ENCODE measurements at places on chromosomes 2 and 18.
A peak's percentile ranks its signal among the peaks of the same experiment; 100 is the strongest.

GRCh38 chr18:62690236-62690815, 25.0 kb upstream of the PHLPP1 start:
- DNase-seq, result no peak

DNA sequence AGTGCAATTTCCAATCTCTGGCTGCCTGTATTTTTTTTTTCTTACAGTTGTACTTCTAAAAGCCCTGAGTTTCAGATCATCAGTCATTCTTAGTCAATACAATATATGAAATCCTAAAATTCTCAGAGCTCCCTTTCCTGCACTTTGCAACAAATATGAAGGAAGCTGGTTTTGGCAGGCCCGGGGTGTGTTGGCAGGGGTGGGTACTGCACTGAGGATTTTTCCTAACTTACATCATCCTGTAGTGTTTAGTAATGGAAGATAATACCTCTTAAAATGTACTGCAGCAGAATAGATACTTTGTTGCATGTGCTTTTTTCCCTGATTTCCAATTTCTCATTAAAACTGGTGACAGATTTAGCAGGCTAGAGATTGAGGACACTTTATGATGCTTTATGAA, 374.6 kb downstream of the PTH2R start:
- no peak for DNase-seq

DNA sequence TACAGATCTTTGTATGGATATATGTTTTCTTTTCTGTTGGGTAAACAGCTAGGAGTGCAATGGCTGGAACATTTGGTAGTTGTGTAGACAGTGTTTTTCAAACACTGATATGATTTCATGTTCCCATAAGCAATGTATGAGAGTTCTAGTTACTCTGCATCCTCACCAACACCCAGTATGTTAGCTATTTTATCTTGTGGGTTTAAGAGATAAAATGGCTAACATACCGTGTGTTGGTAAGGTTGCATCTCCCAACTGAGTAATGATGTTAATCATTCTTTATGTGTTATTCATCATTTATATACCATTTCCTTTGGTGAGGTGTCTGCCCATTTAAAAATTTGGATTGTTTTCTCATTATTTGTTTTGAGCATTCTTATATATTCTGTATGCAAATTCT, 65.7 kb downstream of the LYPD6B start:
- no peak for DNase-seq

DNA sequence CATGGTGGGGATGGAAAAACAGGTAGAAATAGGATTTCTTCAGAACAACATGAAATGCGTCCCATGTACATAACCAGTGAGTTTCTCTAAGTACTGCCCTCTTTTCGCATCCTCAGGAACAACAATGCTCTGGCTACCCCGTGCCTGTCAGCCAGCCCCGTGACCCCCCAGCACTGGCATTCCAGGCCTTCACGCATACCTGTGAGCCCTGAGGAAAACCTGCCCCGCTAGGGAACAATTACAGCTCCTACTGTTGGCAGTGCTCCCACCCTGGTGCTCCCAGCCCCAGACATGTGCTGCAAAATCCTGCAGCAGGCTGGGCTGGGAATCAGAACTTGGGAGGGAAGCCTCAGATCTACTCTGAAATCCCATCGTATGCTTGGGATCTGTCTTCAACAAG, 9.1 kb downstream of the SMAD7 start:
- no peak for DNase-seq

DNA sequence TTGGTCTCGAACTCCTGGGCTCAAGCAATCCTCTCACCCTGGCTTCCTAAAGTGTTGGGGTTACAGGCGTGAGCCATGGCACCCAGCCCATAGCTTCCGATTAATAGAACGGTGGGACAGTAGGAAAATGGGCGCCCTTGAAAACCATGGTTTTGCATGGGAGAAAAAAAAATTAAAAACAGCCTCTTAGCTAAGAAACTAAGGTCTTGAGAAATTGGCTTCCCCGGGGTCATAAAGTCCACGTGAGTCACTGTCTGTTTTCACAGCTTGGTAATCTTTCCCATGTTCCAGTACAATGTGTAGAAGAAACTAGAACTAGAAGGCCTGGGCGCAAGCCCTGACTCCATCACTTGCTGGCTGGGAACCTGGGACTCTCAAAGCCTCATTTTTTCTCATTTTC, 20.7 kb downstream of the B3GNT2 start:
- DNase-seq, result peak; percentile 35

GRCh38 chr2:234641086-234641485, 144.2 kb upstream of the ARL4C start:
- DNase-seq, result no peak

- no peak for DNase-seq
These were observed 233.4 kb upstream of the SIX3 start for GRCh38 chr2:44707945-44708660.

- DNase-seq, result no peak
These were observed 169.1 kb downstream of the DCDC2C start for GRCh38 chr2:3872451-3872850.

- DNase-seq, result no peak
These were observed 1030.3 kb downstream of the TDRD15 start for GRCh38 chr2:22153931-22154613.

DNA sequence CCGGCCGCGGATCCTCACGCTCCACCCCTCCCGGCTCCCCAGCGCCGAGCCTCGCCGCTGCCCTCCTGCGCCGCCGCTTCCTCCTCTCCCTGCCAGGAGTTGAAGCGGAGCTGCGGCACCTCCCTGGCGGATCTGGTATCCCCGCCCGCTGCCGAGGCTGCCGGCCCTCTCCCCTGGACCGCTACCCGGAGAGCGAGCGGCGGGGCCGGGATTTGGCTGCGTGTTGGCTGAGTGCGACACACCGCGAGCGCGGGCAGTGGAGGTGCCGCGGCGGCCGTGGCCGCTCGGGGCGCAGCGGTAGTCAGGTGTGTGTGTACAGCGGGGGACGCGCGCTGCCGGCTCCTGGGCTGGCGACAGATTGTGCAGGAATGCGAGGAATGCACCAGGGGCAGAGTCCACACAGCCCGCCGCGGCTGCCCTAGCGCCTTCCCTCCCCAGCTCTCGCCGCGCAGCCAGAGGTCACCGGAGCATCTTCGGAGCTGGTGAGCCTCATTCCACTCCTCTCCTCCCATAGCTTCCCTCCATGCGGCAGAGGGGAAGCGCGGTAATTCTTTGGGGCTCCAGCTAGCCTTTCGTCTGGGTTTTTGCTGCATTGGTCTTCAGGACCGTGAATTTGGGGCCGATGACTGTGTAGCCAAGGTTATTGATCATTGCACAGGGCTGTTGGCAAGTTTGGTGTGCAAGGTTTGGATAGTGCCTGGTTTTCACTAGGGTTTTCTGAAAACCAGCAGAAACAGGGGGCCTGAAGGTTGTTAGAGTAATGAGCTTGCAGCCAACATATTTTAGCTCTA, 1.3 kb downstream of the PKP4 start:
- no peak for DNase-seq

DNA sequence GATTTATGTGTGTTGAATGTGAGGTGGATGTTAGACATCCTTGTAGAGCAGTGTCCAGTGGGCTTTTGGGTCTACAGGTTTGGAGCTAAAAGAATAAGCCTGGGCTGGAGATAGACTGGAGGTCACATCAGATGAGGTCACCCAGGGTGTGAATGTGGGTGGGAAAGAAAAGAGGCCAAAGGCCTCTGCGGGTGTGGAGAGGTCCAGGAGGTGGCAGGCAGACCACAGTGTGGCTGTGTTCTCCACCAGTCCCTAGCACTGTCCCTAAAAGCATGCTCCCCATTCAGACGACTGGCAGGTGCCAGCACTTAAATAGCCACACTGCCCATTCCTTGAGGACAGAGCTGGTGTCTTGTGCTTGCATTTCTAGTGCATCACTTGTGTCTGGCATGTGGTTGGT, 4.1 kb downstream of the ATG4B start:
- DNase-seq, result no peak

DNA sequence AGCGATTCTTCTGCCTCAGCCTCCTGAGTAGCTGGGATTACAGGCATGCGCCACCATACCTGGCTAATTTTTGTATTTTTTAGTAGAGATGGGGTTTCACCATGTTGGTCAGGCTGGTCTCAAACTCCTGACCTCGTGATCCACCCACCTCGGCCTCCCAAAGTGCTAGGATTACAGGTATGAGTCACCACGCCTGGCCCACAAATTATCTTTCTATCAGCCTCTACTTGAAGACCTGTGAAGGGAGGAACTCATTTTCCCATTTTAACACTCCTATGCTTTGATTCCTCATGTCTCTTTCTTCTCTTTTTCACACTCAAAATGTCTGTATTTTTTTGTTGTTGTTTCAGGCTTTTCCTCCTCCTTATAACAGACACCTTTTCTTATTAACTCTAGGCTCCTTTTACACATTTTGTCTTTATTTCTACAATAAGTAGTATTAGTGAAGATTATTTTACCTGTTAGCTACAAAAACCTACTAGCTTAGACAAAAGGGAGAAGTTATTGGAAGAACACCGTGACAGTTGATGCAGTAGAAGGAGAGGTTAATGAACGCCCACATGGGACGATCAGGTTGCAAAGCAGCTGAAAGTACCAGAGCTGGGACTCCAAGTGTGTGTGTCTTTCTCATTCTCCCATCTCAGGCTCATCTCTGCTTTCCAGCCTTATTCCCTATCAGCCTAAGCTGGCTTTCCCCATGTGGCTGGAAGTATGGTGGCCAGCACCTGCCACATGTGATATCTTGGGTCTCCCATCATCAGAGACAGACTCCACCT, 97.6 kb upstream of the AGAP1 start:
- no peak for DNase-seq

- DNase-seq, result no peak
These were observed 1.1 kb upstream of the SALL3 start for GRCh38 chr18:78978349-78979055.
